ENCODE measurements at places on chromosomes 3 and 15.
A peak's percentile ranks its signal among the peaks of the same experiment; 100 is the strongest.

- no peak for DNase-seq
Measured at GRCh38 chr3:64741341-64741740, 53.5 kb upstream of the ADAMTS9 start.

GRCh38 chr15:98769867-98770266, 121.5 kb downstream of the IGF1R start:
- no peak for DNase-seq

DNA sequence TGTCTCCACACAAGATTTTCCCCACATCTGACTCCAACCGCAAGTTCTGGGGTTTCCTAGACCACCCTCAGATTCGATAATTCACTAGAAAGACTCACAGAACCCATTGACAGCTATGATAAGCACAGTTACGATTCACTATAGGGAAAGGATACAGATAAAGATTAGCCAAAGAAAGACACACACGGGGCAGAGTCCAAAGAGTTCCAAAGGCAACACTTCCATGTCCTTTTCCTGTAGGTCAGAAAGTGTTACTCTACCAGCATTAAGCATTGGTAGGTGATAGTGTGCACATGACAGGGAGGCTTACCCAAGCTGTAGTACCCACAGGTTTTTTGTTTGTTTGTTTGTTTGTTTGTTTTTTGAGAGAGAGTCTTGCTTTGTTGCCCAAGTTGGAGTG, 48.1 kb downstream of the PHLDB2 start:
- DNase-seq = no peak

DNA sequence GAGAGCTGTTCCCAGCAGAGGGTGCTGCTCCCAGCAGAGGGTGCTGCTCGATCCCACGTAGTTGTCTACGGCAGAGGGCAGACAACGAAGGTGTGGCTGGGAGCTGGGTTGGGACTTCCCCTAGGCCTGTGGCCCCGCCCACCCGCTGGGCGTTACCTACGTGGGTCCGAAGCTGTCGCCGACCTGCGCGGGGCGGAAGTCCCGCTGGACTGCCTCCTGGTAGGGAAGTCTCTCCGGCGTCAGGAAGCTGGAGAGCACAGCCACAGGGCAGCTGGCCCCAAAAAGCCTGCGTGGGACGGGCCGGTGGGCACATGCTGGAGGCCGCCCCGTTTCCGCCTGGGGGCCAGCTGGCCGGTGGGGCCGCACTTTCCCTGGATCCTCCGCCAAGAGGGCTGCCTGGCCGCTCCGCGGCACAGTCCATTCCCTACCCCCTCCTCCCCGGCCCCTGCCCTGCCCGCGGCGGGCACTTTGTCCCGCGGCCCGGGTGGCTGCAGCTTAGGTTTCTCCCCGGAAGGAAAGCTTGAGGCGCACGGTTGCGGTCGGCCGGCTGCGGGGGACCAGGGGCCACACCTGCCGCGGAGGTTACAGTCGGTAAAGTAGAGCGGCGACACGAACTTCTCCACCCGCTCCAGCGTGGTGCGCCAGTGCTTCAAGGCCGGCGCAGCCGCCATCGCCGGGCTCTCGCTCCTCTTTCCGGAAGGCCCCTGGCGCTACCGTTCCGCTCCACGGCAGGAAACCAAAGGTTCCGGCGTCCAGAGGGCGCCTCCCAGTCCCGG, at the start of gene MAN2C1:
TSS of gene MAN2C1 (minus strand) at position 695 of the 776 bp plus-strand sequence. CDS start at position 671, 24 bp downstream.
- DNase-seq = peak; percentile 96

DNA sequence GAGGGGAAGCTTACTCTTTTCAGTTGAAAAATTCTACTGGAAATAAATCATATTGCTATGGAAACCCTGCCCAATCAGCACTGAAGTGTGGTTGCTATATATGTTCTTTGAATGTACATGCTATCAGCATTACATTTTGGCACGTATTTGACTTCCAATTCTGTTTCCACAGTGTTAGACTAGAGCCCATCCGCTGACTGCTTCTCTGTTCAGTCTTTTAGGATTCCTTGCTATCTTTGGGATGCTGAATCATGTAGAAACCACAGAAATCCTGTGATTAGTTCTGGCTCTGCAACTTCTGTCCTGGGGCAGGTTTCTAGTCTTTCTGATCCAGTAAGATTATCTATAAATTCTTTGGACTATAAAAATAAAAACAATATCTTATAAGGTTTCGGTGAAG, 128.2 kb upstream of the SLC7A14 start:
- DNase-seq = no peak

DNA sequence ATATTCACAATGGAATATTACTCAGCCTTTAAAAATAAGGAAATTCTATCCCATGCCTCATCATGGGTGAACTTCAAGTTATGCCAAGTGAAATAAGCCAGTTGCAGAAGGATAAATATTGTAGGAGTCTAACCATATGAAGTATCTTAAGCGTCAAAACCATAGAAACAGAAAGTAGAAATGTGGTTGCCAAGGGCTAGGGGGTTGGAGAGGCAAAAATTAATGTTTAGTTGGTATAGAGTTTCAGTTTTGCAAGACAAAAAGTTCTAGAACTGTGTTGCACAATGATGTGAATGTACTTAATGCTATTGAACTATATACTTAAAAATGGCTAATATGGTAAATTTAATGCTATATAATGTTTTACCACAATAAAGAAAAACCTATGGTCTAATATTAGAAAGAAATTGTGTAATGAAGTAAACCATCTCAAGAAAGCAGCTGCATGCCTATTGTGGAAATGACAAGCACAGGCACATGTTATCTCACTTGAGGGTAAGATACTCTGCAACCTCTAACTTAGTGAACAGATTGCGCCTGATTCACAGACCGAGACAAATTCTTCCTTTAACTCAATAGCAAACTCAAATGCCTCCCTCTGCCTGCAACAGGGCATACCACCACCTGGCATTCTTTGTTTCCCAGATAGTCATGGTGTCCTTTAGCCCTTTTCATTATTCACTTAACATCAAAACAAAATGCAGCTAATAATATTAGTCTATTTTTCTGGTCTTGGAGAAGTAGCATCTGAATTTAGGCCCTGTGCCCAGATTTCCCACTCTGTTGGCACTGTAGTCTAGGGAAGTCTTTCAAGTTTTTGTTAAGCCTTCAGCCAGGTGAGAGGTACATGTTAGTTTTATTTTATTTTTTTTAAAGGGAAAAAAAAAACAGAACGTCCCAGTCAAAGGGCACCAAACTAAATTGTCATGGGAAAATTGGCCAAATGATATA, 80.2 kb upstream of the ACP3 start:
- no peak for DNase-seq

DNA sequence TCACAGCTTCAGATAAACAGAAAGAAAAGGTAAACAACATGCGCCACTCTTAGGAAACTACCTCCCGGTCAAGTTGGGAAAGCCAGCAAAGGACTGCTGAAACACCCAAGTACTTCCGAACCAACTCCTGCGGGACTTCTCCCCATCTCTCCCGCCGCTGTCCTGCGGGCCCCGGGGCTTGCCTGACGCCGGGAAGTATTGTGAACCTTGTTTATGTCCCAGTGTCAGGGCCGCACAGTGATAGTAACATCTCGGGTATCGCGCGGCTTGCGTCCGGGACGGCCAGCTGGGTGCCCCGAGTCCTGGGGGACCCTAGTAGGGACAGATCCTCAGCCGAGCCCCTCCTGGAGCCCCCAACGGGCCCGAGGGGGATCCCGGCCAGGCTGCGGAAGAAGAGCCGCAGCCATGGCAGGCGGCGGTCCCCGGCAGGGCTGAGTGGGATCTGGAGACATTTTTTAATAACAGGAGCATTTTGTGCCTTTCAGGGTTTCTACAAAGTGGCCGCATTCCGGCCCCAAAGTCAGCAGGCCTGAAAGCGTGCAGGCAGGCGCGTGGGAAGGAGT, 756 bp downstream of the CLPX start:
- DNase-seq = peak; percentile 77

- DNase-seq = no peak
Measured at GRCh38 chr3:8645712-8646111, 1.1 kb upstream of the SSUH2 start.

All from activated CD8-positive, alpha-beta memory T cell treated with anti-CD3 and anti-CD28 coated beads, Interleukin-2, amount 50 U/mL, for 48 hours (primary cell).